ENCODE measurements at places on chromosomes 2 and 18.

- DNase-seq = no peak
These were observed 3.6 kb downstream of the SH3RF3 start for GRCh38 chr2:109132626-109133025.

DNA sequence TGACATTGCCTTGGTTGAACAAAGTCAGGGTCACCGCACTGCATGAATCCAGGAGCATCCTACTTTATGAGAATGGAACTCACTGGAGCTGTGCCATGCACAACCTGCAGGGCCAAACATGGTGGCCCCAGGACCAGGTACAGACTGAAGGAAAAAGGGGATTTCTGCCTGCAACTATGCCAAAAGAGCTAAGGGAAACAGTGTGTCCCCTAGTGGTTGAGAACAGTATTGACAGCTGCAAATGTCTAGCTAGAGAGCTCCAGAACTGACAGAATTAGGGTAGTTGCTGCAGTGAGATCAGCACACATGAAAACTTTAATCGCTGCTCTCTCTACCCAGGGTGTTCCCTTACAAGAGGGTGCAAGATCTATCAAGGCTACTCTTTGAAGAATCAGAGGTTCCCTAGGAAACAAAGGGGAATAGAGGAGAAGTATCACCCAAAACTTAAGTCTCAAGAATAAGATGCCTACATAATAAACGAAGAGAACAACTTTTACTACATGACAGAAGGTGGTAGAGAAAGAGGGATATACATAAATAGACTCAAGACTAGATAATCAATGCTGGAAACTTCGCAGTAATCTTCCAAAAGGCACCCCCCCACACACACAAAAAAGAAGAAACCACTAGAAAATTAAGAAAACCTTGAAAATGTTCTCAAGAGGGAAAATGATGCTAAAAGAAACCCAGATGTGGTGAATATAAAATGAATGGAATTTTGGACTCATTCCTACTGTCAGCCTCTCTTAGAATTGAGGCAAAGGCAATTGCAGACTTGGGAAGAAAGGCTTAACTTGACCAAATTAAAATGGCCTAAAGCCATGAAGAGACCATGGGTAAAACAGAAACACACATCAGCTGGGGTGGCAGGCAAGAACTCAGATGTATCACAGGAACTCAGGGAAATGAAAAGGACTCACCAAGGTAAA is 43.6 kb upstream of the IHH start:
- DNase-seq = peak; percentile 44

DNA sequence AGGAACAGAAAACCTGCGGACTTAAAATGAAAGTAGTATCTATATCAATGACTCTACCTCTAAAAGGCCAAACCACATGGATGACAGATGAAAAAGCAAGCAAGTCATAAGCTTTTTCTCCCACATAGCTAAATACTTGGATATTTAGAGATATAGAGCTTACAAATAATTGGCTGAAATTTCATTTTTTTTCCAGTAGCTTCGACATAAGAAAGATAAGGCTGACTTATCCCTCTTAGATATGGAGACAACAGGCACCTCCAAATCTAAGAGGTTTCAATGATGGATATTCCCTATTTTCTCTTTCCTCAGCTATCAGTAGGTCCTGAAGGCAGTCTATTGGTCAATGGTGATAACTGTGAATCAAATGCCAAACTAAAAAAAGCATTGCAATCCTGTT is 460.3 kb downstream of the MEIS1 start:
- DNase-seq = no peak

DNA sequence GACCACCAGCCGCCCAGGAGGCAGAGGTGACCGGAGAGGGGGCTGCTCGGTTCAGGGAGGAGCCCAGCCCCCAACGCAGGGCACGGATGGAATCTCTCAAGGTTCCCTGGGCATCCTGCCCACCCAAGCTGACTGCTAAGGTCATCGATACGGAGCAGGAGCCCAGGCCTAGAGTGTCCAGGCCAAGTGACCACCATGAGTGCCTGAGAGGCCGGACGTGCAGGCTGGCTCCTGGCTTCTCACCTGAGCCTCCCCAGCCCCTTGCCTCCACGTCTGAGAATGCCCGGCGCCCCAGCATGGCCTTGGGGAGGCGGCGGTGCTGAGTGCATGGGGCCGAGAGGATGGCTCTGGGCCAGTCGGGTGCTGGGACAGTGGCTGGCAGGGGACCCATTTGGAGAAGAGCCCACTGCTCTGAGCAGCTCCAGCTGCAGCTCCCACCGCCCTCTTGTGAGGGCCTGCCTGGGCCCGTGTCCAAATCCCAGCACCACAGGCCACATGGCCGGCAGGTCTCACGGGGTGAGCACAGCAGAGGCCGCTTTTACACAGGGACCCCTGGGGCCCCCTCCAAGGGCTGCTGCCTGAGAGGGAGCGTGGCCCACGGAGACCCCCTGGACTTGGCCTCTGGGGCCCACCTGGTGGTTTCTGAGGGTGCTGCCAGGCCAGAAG is 102.8 kb upstream of the CTDP1 start:
- DNase-seq = no peak

DNA sequence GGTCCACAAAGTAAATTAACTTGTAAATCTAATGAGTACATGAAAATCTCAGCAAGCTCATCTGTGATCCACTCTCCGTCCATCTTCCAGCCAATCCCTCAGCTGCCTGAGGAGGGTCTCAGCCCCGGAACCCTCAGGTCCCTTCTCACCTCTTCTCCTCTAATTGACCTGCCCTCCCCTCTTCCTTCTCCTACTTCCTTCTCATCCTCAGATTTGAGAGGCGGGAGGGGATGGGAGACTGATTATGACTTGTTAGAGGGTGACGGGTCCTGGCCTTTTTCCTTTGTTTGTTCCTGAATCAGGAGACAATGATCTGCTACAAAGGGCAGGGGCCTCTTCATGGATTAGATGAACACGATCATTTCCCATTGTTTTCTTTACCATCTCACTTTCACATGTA is 80.1 kb downstream of the CYBRD1 start:
- no peak for DNase-seq

GRCh38 chr2:201996006-201996405 is 37.6 kb upstream of the FZD7 start:
- no peak for DNase-seq

- DNase-seq = peak; percentile 22
These were observed 848 bp downstream of the VRK2 start for GRCh38 chr2:58047373-58047935.

GRCh38 chr2:23350041-23350791 is 34.8 kb upstream of the KLHL29 start:
- no peak for DNase-seq

GRCh38 chr2:168773719-168774521 is 28.5 kb upstream of the NOSTRIN start:
- peak; percentile 43 for DNase-seq

DNA sequence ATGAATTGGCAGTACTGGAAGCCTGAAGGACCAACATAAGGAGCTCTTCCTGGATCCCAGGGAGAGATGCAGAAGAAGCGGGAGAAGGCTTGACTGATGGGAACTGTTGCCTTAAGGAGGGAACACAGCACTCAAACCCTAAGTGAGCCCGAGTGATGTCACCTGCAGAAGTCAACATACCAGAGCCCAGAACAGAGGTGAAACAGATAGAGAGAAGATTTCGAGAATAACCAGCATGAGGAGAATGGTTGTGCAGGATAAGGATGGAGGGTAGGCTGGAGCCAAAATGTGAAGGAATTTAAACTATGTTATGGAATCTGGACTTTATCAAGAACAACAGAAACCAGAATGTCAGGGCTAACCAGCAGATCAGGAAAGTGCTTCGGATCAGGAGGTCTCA is 463.1 kb upstream of the DDX18 start:
- no peak for DNase-seq

GRCh38 chr18:50602466-50602865 is 42.6 kb downstream of the MAPK4 start:
- DNase-seq = no peak

- DNase-seq = no peak
These were observed 92.0 kb downstream of the PMS1 start for GRCh38 chr2:189876271-189876670.

GRCh38 chr2:158006961-158007719 is 94.5 kb upstream of the UPP2 start:
- peak; percentile 17 for DNase-seq

DNA sequence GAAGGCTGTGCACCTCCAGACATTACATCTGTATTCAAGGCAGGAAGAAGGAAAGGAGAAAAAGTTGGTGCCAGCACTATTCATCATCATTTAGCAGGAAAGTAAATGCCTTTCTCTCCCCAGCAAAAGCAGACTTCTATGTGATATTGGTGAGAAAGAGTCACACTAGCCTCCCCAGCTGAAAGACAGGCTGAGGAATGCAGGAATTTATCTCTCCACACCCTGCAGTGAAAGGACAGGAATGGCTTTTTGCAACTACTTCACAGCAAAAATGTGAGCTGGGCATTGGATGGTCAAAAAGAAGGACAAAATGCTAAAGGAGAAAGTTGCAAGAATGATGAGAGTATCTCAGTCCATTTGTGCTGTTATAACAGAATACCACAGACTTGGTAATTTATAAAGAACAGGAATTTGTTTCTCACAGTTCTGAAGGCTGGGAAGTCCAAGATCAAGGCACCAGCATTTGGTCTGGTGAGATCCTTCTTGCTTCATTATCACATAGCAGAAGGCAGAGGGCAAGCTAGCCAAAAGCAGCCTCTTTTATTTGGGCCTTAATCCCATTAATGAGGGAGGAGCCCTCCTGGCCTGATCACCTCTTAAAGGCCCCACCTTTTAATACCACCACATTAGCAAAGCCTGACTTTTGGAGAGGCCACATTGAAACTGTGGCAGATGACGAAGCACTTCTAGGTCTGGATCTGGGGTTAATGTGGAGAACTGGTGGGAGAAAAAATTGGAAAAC is 388.1 kb upstream of the SLC14A2 start:
- no peak for DNase-seq

DNA sequence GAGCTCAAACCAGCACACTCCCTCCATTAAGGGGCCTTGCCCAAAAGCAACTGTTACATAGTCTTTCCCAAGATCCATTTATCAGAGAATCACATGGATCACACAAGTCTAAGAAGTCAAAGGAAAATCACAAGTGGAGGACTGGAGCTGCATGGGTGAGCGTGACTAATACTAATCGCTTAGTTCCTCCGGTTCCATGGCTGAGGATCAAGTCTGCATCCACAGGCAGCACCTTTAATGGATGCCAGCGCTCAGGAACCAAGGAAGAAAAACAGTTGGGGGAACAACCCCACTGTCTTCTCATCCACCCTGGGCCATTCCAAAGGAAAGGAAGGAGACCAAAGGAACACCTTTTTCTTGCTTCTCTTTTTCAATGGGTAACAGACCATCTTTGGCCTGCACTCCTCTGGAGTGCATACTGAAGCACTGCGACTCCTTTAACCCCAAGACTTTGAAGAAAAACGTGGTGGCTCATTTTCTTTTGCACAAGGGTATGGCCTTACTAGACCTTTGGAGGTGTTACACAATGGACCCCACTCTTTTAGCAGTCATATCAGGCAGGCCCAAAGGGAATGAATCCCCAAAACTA is 9.2 kb upstream of the WDR33 start:
- no peak for DNase-seq

DNA sequence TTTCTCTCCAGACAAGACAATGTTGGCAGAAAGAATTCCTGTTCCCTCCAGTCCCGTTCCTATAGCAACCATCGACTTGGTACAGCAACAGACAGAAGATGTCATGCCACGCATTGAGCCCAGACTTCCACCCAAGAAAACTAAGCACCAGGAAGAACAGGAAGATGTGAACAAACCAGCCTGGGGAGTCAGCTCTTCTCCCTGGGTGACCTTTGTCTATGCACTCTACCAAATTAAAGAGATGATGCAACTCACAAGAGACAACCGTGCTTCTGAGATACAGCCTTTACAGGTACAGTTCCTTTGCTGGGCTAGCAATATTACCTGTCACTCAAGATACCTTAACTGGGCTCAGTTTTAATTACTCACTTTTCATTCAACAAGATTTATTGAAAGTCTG is 37.1 kb downstream of the NEMP2 start:
- DNase-seq = no peak

DNA sequence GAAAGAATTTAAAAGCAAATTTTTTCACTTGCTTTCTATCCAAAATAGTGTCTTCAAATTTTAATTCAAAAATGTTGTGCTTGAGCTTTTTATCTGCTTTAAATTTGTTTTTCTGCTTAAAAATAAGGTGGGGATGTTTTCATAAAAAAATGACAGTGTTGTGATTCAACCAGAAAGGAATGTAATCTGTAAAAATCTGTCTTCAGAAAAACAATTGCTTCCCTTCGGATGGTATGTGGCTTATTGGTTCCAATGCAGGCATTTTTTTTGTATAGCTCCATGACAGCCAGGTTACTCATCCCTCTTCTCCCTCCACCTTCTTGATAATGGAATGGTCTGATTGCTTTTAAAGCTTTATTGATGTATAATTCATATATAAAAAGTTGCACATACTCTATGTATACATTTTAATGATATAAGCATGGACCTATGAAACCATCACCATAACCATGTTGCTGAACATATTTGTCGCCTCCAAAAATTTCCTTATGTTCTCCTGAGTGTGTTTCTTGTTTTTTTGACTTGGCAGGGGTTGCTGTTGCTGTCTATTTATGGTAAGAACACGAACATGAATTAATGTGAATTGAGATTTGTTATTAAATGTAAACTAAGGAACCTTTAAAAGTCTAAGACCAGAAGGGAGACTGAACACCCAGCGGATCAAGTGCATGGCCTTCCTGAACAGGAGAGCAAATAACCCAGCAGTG is 363.7 kb upstream of the SPHKAP start:
- no peak for DNase-seq

- DNase-seq = no peak
These were observed 11.8 kb downstream of the SYT4 start for GRCh38 chr18:43265465-43265864.

- no peak for DNase-seq
These were observed 334.5 kb downstream of the PIK3C3 start for GRCh38 chr18:42289526-42289925.

DNA sequence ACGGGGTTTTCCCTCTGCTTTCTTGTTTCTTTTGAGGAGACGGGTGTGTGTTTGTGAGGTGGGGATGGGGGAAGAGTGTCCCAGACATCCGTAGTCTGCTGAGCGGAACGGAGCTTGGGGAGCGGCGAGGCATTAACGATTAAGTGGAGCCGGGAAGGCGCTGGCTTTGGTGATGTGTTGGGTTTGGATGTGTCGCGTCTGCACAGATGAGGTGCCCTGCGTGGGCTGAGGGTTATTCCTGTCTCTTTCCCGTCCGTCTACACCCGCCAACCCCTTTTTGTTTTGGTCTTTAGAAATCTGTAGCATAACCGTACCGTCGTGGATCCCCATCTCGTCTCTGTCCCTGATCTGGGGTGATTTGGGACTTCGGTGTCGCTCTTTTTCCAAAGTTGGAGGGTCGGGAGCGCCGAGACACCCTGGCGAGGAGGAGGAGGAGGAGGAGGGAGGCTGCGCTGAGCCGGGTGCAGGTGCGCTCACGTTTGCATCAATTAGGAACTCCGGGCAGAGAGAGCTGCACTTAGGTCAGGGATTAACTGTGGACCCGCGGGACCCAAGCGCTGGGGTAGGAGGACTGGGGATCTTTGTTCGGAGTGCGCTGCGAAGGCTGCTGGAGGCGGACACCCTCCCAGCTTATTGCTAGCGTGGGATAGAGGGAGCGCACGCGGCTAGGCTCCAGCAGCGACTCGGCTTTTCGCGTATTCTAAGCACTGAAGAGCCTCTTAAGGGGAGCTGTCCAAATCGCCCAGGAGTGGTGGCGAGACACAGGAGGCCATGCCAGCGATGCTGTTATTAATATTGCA is 720.3 kb downstream of the DPP10 start:
- DNase-seq = no peak
